Activated CD4-positive, alpha-beta T cell treated with anti-CD3 and anti-CD28 coated beads, Interleukin-2, amount 10 ng/mL, durations not matched to agents 7 days and 5 days (primary cell): ENCODE measurements at places on chromosomes 7 and 10.

- DNase-seq, result peak; percentile 50
These were observed at the start of gene ST8SIA6 for GRCh38 chr10:17454161-17455014. Gene ST8SIA6 (minus strand): TSS chr10:17454595. CDS start chr10:17454255, 340 bp downstream.

- no peak for DNase-seq
These were observed at the start of gene PTPRZ1 for GRCh38 chr7:121872831-121873288. Gene PTPRZ1 (plus strand): TSS chr7:121873161. CDS start chr7:121873500, 339 bp downstream.

GRCh38 chr10:77798940-77799339 is 127.6 kb downstream of the DLG5 start:
- DNase-seq, result no peak

DNA sequence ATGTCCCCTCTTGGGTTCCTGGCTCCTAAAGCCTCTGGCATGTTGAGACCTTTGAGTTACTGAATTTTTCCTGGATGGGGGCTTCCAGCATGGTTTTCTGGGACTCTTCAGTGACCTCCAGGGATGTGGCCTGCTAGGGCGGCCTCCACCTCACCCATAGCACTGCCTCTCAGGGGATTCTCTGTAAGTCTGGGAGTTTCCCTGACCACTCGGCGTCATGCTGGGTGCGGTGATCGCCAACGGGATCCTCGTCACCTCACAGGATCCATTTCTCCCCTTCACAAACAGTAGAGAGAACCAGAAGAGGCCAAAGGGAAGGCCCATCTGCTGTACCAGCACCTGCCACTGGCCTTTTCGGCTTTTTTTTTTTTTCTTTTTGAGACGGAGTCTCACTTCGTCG is 84.3 kb downstream of the NPTX2 start:
- no peak for DNase-seq

DNA sequence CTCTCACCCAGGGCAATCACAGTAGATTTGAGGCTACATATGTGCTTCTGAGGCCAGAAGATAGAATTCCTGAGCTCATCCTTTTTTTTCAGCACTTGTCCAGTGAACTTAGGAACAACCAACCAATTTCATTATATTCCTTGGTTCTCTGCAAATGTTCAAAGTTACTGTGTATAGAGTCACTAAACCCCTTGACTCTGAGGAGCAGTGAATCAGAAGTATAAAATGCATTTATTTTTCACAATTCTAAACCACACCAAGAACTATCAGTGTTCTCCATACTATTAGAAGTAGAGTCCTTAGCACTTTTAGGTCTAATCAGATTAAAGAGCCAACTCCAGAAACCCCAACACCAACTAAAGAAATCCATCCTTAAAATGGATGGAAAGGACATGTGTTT is 19.6 kb upstream of the PAPSS2 start:
- no peak for DNase-seq

DNA sequence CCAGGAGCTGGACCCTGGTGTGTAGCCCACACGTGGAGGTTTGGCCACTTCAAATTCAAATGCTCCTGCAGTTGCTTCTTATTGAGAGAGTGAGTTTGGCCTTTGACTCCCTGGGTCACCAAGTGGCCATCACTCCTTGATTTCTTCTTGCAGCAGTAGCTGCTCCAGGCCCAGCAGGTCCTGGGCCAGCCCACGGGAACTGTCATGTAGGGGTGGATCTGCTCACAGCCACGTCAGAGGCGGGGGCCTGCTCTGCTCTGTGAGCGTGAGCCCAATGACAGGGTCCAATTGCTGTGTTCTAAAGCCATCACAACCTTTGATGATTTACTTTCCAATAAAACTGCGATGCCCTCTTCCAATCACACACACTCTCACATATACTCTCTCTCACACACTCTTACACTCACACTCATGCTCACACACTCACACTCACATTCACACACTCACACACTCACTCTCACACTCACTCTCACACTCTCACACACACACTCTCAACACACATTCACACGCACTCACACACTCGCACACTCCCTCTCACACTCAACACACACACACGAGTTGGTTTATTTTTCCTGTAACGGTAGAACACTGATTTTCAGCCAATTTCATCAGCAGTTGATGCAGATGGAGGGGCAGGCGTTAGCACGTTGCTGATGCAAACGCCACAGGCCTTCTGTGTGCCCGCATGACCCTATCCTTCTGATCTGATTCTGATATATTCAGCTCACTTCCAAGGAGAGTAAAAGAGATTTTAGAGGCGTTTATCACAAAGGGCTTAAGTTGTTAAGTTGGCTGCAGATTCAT is 210.7 kb upstream of the PPP2R2D start:
- no peak for DNase-seq

DNA sequence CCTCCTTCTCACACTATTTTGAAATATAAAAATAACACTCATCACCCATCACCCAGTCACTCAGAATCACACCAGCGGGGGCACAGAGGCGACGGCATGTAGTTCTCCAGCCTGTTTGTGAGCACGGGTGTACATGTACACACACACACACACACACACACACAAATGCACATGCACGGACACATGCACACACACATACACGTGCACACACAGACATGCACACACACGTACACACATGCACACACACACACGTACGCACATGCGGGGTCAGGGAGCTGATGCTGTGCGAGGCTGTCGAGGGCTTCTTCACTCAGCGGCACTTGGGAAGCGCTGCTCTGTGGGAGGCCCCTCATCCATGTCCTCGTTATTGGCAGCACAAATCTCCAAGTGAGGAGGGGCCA is 178.8 kb downstream of the ELFN1 start:
- no peak for DNase-seq

DNA sequence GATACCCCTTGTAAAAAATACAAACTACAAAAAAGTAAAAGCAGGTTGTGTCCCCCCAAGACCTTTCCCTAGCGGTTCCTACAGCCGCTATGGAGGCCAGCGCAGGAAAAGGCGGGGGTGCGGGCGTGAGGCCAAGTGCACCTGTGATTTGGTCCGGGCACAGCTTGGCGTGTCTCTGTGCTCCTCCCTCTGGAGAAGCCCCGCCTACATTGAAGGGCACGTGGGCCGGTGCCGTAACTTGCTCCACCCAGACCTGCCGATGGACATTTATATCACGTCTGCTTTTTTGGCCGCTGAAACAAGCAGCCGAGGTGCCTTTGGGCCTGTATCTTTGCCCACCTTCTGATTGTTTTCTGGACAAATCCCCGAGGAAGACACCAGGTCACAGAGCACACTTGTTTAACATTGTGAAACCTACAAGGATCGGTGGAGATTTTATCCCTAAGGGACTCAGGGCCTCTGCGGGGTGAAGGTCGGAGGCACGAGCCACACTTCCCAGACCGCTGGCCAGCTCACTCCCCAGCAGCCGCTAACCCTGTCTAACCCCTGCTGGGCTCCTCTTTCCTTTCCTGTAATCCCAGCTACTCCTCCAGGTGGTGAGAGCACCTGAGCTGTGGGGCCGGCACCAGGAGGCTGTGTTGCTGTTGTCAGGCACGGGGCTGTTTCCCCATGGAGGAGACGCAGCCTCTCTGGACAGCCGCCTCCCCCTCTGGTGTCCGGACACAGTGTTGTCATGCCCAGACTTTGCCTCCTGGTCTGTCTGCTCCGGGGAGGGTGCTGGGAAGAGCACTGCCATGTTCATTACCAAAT is 18.8 kb upstream of the INPP5A start:
- no peak for DNase-seq

DNA sequence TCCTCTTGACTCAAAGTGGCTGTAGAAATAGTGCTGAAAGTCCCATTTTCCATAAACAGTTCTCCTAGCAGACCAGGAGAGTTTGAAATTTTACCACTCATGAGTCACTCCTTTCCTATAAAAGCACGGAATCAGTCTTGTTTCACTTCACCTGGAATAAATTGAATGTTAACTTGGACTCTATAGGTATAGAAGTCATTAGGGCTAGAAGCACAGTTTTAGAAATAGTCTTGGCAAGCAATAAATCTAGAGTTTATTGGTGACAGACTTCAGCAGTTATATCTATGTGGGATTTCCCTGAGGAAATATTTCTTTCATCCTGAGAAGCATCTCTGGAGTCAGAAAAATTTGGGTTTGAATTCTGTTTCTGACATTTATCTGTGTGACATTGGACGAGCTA is 212.4 kb downstream of the RNLS start:
- DNase-seq, result no peak

DNA sequence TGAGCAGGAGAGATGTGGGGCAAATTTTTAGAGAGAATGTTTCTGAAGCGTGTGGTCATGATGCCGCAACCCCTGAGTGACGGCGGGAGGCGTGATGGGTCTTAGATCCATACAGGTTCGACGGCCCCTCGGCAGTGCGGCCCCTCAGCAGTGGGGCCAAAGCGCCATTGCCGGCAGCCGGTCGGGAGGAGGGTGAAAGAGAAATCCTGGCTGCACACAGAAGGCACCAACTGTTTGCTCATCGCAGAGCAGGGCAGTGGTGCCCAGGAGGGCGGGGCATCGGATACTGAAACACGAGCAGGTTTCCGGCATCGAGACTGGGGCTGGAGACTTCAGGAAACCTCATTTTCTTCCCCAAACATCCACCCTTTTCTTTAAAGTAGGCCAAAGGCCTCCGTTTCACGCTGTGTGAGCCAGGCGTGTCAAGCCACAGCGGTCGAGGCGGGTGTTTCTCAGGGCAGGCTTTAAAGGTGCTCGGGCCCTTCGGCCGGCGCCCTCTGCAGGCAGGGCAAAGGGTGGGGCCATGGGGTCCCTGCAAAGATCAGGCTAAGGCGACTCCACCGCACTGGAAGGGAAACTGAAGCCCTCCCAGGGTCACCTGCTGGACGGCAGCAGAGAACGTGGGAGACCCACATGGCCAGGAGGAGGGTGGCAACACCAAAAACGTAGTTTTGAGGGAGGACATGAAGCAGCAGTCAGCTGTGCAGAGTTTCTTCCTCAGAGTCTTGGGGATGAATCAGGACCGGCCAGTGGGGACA is 42.0 kb upstream of the PPP2R2D start:
- DNase-seq, result no peak

DNA sequence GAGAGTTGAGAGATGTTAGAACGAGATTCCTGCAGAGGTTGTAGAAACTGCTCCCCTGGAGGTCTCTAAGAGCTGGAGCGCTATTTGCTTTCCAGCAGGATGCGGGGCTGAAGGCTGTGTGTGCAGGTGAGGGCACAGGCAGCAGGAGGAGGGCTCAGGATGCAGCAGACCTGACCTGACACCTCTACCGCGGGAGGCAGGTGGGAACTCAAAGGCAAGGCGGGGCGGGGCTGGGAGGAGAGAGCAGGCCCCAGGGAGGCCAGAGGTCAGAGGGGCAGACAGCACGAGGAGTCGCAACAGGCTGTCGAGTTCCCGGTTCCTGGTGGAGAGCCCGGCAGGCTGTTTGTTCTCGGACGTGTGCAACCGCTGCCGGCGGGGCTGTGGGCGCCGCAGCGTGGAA is 7.9 kb upstream of the CRTAC1 start:
- no peak for DNase-seq

GRCh38 chr7:130178251-130178650 is 27.0 kb downstream of the TMEM209 start:
- no peak for DNase-seq

DNA sequence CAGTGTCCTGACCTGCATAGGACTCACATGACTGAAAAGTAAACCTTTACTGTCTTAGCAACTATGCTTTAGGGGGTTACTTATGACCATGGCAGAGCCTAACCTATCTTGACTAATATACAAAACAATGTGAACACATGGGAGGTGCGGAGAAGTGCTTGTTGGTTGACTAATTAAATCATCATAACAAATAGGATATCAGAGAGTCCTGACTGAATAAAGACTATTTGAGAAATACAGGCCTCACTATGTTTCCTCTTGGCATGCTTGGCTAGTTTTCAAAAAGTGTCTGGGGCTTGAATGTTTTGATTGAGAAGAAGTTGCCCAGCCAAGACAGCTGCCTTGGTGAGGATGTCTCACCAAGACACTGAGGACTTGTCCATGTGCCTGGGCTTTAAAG is 104.4 kb upstream of the PHYHIPL start:
- DNase-seq, result no peak

- peak; percentile 8 for DNase-seq
These were observed 474 bp downstream of the ORC5 start for GRCh38 chr7:104207348-104207730.

- DNase-seq, result no peak
These were observed 19.7 kb downstream of the UBE3C start for GRCh38 chr7:157158400-157158799.

- DNase-seq, result no peak
These were observed 24.2 kb downstream of the TRRAP start for GRCh38 chr7:98902523-98902922.

DNA sequence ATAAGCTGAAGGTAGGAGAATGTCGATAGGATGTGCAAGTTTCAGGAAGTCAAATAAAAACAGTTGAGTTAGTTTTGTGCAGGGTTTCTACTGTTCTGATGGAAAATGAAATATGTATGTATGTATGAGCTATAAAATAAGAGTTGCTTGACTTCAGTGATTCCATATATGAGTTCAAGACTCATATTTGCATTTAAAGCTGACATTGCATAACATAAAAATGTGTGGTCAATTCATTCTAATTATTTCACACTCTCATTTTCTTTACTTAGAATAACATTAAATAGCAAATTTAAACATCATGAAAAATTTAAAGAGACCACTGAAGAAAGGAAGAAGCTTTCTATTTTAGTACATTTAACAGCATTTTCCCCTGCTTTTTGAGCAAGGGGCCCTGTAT is 37.8 kb downstream of the IFIT5 start:
- no peak for DNase-seq

GRCh38 chr7:50687096-50687495 is 95.6 kb downstream of the GRB10 start:
- DNase-seq, result no peak

DNA sequence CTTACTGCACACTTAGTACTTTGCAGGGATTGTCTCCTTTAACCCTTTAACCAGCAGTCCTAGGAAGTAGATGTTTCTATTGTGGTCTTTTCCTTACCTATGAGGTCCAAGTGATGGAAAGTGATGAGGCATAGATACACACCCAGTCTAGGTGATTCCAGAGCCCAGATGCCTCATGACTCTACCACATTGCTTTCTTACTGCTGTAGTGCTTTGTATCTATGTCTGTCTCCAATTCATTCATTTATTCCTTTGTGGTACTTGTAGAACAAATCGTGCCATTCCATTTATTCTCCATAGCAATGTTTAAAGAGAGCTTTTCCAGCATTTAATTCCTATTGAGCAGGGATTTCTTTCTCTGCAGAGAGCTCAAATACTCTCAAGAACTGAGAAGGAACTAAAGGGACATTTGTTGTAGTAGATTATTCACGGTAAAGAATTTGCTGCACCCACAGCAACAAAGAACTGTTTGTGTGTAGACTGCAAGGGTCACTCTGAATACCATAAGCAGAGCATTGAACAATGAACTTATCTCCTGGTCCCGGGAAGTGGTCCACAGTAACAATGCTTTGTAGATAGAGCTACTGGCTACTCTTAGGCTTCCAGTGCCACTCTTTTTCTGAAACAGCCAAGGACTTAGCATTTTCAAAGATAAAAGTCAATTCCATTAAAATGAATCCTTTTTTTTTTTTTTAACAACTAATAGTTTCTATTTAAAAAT is 337.0 kb downstream of the PTEN start:
- DNase-seq, result no peak
